Stimulated activated CD8-positive, alpha-beta memory T cell treated with anti-CD3 and anti-CD28 coated beads, Interleukin-15, amount 100 ng/mL, for 4 hours (primary cell): ENCODE measurements at places on chromosomes 5 and 9.

- DNase-seq = no peak
These were observed 107.8 kb downstream of the NR6A1 start for GRCh38 chr9:124663046-124663961.

GRCh38 chr9:91803151-91803940, 146.7 kb downstream of the ROR2 start:
- no peak for DNase-seq

- no peak for DNase-seq
These were observed 45.9 kb downstream of the PDE4D start for GRCh38 chr5:59847586-59847985.

- DNase-seq = no peak
These were observed 52.3 kb upstream of the MOCS2 start for GRCh38 chr5:53161876-53162275.

- DNase-seq = no peak
These were observed 116.6 kb upstream of the VCAN start for GRCh38 chr5:83354958-83355357.

DNA sequence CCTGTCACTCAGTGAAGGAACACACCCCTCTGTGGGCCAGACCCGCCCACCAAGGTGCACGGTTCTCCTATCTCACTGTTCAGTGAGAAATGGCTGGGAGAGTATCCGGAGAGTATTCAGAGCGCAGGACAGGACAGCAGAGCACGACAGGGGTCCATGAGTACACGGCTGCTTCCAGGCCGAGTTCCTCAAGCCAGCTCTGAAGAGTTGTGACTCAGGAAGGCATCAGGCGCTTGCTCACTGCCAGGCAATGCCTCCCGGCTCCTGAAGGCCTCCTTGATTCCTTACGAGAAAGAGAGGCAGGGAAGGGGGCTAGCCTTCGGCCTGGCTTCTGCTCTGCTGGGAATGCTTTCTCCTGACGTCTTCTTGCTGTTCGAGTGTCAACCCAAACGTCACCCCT, 132.1 kb upstream of the PPP1R26 start:
- no peak for DNase-seq

GRCh38 chr5:93378073-93378472, 202.9 kb downstream of the NR2F1-AS1 start:
- DNase-seq = no peak

DNA sequence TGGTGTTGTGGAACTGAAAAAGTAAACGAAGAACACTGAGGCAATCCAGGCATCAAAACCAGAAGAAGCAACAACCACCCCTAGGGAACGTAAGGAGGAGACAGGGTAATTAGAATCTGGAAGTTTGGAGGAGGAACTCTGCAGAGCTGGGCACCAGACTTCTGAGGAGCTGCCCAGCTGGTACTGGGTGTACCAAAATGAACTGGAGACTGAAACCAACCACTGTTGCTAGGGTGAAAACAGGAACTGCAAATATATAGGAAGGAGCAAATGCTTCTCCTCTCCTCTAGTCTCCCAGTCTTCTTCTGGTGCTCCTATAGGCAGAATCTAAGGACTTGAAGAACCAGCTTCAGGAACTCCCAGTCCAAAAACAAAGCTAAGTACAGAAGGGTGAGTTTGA, 189.8 kb downstream of the ELAVL2 start:
- no peak for DNase-seq

DNA sequence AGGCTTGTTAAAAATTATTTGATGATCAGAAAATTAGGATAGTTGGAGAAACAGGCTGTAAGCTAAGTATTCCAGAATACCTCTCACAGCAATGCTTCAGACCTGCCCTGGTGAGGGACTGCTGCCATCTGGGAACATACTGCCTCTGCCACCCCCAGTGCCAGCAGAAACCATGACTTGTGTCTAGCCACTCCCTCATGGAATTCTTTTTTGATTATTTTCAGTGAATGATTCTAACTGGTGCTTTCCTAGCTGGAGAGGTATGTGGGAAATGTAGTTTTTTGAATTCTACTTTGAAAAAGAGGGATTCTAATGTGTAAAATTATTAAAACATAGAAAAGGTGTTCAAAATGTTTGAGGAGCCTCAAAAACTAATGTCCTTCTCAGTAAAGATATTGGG, 126.3 kb downstream of the HMHB1 start:
- no peak for DNase-seq

- no peak for DNase-seq
These were observed 36.7 kb downstream of the ARL15 start for GRCh38 chr5:54273715-54274114.

- DNase-seq = no peak
These were observed 133.1 kb upstream of the CDH12 start for GRCh38 chr5:22986281-22986680.

DNA sequence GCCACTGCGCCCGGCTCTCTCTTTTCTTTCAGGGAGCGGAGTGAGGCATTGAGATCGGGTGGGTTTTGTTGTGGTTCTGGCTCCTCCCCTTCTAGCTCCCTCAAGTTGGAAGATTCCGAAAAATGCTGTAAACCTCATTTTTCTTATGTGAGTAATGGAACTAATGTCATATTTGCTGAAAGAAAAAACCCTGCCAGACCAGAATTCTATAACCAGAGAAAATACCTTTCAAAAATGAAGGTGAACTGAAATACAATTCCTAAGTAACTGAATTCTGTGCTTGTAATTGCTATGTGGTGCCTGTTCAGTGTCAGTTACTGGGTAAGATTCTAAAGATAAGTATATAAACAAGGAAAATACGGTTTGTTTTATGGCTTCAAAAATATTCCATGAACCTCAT, 30.9 kb upstream of the CDK20 start:
- DNase-seq = no peak

- DNase-seq = no peak
These were observed 95.7 kb downstream of the HOMER1 start for GRCh38 chr5:79418276-79418675.

DNA sequence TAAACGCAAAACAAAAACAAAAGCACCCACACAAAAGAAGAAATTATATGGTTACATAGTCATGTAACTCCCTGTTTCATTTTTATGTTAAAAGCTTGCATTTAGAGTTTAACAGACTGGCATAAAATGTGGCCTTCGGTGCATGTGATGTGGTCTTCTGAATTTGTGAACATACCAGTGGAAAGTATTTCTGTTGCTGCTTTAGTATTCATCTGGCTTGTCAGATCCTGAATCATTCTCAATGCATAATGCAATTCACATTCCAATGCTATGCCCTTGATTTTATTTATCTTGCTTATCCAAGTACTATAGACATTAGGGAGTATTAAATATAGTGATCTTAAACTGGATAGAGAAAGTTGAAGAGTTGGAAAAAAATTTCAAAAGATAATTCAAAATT, 740.2 kb upstream of the ZNF608 start:
- no peak for DNase-seq

- DNase-seq = no peak
These were observed 29.9 kb downstream of the MAP3K1 start for GRCh38 chr5:56845277-56845676.

DNA sequence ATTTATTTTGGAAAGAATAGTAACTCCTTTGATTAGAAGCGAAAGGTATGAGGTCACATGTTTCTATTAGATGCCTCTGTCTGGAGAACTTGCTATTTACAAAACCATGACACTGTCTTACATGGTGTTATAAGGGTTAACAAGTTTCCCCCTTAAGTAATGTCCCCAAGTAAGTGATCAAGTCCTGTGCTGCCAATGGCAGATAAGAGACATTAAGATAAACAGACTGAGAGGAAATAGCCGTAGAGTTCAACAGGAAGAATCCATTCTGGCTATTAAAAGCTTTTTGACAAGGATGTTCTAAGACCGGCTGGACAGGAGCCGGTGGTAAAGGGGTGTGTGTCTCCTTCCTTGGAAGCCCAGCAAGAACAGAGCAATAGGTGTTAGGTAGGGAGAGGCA, 257.5 kb downstream of the GADD45G start:
- DNase-seq = no peak

DNA sequence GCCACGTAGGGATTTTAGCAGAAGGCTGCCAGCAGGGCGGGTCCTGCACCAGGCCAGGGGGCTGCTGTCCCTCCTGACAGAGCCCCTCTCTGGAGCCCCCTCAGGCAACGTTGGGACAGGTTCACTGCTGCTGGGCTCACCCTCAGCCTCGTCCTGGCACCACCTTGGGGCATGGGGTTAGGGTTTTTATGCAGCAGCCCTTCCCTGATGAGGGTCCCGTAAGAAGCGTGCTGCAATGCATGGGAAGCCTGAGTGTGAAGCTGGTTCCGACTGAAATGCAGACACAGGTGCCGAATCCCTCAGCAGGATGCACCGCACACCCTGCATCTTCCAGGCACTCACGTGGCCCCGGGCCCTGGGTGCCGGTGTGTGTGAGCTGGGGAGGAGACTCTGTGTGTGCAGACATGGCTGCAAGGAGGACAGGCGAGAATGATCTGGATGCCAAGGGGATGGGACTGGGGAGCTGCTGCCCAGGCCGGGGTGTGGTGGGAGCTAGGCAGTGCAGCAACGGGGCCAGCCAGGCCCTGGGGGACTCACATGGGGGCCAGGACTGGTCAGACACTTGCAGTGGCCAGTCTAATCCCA, 27.1 kb downstream of the ZDHHC11B start:
- no peak for DNase-seq

- peak; percentile 41 for DNase-seq
These were observed 837 bp downstream of the UIMC1 start for GRCh38 chr5:177005619-177006264.

GRCh38 chr9:70635790-70636189, 221.3 kb upstream of the KLF9 start:
- no peak for DNase-seq

DNA sequence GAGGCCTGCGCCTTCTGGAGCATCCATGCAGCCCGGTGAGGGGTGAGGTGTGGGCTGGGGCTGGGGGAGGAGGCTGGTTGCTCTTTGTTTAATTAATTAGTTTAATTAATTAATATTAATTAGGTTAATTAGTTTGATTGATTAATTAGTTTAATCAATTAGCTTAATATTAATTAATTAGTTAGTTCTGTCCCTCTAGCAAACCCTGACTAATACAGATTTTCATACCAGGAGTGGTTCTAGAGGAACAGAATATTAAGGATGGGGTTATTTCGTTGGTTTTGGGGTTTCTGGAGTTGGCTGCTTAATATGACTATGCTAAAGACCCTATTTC, 14.1 kb upstream of the BARX1 start:
- no peak for DNase-seq

DNA sequence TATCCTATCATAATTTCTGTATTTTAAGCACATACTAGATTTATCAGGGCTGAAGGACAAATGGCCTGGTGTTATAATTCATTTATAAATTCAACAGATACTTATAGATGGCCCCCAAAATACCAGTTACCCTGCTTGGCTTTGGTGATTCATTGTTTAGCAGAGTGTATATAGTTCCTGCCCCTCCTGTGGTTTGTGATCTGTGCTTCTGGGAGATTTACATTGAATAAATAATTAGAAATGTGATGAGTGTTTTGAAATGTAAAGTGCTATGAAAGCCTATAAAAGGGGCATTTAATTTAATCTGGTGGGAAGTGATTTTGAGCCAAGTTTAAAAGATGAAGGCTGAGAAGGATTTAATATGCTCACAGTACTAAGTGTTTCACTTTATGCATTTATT, 36.7 kb upstream of the ZCCHC7 start:
- DNase-seq = no peak

DNA sequence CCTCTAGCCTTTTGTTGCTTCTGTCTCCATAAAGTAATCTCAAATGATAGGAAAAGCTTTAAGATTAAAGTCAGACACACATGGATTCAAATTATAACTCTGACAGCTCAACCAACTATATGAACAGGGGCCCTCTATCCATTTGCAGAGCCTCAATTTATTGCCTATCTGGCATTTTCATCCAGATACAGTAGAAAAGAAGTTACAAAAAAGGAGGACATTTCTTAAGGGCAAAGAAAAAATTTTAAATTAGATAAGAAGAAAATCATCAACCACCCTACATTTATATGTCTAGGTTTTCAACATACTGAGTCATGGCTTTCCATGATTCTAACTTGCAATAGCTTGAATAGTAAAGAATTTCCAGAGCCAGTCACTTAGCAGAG, 567.2 kb downstream of the CAAP1 start:
- no peak for DNase-seq

DNA sequence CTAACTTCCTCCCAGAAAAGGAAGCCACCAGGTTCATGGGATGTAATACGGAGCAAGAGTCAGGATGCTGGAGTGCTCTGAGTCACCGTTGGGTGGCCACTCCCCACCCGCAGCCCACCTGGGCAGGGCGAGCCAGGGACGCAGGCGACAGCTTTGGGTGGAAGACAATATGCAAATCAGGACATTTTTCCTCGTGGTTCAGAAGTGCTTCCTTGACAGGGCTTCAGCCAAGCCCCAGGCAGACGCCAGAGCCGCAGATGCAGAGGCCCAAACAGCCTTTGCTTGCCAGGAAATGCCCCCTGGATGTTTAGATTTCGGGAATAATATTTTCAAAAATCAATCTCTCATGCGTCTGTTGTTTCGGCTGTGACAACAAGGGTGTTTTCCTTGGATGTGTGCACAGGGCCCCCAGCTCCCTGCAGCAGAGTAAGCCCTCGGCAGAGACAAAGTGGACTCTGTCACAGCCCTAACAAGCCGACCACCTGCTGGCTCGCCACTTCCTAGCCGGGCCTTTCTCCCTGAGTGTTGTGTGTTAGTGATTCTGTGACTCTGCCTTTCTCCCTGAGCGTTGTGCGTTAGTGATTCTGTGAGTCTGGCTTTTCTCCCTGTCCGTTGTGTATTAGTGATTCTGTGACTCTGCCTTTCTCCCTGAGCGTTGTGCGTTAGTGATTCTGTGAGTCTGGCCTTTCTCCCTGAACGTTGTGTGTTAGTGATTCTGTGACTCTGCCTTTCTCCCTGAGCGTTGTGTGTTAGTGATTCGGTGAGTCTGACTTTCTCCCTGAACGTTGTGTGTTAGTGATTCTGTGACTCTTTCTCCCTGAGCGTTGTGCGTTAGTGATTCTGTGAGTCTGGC, 11.8 kb upstream of the SLC9A3 start:
- DNase-seq = no peak

- DNase-seq = no peak
These were observed 1.9 kb downstream of the B4GALT7 start for GRCh38 chr5:177601577-177602457.

DNA sequence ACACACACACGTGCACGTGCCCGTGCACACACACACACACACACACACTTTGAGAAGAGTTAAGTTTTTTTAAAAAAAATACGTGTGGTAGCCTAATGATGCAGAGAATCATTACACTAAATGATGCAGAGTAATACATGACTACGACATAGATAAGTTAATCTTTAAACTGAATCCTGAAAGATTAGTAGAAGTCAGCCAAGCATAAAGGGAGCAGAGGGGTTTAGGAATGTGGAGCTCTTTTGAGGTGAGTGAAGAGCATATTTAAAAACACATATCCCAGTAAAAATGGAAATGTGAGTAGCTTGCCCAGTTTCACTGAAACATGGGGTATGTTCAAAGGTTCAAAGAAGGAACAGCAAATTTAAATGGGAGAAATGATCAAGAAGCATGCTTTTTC, 61.3 kb upstream of the TYRP1 start:
- DNase-seq = no peak
